ENCODE measurements at places on chromosomes 2 and 18. TPM values are rescaled to one million over a fixed set of nuclear protein-coding genes. Genes with fewer than 3 reads are reported as not detected.
A peak's percentile ranks its signal among the peaks of the same experiment; 100 is the strongest.

GRCh38 chr18:36828157-36828629 is 609 bp downstream of the TPGS2 start:
- H3K4me3 ChIP-seq = peak overlapping the region; percentile 84
- no peaks in the 10 kb centered on the region for H3K4me1 ChIP-seq
- DNase-seq = peak; percentile 39
- peak overlapping the region; percentile 91 for H3K27ac ChIP-seq

DNA sequence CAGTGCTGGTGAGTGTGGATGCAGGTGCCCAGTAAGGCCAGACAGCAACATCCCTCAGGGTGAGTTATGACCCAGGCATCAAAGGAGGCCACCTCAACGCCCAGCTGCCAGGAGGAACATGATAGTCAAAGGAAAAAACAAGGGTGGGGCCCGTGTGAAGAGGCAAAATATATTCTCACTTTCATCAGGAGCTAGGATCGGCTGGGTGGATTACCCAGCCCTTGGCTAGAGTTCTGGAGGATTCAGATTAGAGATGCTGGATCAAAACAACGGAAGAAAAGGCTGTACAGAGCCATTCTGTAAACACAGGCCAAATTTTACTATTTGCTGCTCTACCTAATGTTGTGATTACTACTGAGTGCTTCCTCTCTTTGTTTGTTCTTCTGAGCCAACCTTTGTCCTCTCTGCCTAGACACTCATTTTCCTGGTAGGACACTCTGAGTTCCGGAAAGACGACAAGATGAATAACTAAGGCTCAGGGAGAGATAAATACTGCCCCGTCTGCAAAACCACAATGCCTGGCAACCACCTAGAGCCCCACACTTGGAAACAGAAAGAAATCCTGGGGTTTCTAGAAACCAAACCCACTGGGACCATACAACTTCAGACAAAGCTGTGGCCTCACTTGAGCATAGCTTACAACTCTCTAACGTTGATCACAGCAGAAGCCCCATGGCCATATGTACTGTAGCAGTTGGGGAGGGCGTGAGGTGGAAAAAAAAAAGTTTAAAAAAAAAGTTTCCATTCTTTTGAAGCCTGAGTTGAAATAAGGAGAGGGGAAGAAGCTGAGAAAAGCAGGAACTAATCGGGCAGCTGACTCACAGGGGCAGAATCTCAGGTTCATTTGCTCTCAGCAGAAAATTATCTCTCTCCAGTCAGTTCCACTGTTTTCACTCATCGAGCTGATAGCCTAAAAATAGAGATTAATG is 17.8 kb upstream of the PMAIP1 start:
- H3K36me3 ChIP-seq = no peaks in the 10 kb centered on the region
- no peak for DNase-seq
- H3K4me3 ChIP-seq = no peak overlapping the region

Gene FOXI3
- not detected for total RNA-seq

Gene GKN2
- not detected for total RNA-seq

- DNase-seq = peak; percentile 72
- H3K36me3 ChIP-seq = no peaks in the 10 kb centered on the region
- no peak overlapping the region for H3K27ac ChIP-seq
- peaks cover 6% of the 10 kb centered on the region for H3K4me1 ChIP-seq
- no peak overlapping the region for H3K4me3 ChIP-seq
Measured at GRCh38 chr2:96374211-96374951, 38.8 kb downstream of the NCAPH start.

Gene INHA
- 0.81 TPM for total RNA-seq

Gene ADAM23
- total RNA-seq = 0.20 TPM

Gene GPR39
- total RNA-seq = 2.8 TPM

DNA sequence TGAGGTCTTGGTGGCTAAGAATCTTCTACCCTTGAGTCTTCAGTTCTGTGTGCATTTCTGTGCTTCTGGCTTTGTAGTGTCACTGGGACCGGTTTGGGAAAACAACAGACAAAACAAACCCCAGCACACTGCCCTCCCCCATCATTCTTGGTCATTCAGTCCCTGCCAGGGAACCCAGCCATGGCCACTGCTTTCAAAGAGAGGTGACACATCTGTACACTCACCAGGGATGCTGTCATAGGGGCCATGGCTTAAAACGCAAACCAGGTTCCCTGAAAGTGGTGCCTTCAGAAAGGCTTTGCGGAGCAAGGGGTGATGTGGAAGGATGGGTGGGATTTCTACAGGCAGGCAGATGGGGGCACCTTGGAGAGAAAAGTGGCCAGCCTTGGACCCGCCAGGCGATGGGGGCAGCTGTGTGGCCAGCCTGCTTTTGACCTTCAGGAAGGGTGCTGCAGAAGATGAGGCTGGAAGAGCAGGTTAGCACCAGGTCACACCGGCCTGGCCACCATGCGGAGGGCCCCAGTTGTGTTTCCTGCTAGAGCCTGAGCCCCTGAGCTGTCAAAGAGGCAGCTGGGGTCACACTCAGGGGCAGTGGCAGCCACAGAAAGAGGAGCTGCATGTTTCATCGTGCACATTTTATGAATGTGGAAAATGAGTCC is 101.3 kb downstream of the INHBB start:
- H3K4me1 ChIP-seq = peaks cover 6% of the 10 kb centered on the region
- H3K36me3 ChIP-seq = no peaks in the 10 kb centered on the region
- peak; percentile 66 for DNase-seq

Gene MC2R
- total RNA-seq = not detected

DNA sequence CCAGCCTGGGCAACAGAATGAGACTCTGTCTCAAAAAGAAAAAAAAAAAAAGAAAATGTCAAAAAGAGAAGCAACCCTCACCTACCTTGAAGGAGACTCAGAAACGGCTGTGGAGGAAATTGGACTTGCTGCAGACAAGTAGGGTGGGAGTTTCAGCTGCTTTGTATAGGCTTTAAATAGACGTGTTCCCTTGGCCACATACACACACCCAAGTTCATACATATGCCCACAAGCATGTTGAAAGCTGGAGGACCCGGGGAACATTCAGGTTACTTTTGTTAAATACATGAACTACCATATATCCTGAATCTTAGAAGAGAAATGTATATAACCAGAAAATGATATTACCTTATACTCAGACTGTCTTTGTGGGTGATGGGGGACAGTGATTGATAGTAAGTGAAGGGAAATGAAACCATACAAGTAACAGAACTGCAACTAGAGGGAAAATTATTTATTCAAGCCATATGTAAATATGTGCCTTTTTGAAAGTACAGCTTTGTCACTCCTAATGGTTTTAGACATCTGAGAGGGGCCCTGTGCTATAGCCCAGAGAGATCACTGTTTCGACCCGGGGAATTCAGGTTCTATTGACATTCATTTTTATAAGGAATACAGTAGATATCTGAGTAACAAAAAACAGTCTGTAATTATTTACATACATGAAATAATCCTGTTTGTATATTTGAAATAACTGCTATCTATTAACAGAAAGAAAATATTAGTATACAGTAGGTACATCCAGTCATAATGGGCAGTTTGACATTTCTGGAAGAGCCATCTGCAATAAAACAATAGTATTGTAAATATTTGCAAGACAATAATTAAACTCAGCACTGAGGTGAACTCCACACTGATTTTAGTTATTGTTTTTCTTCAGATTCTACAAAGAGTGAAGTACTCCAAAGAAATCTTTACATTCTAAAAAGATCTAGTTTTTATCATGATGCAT is 48.0 kb upstream of the TGIF1 start:
- DNase-seq = no peak
- H3K27ac ChIP-seq = no peak overlapping the region
- H3K27me3 ChIP-seq = no peaks in the 10 kb centered on the region
- H3K4me3 ChIP-seq = no peak overlapping the region

- H3K27me3 ChIP-seq = no peaks in the 10 kb centered on the region
- no peaks in the 10 kb centered on the region for H3K36me3 ChIP-seq
- H3K27ac ChIP-seq = no peak overlapping the region
- no peak overlapping the region for H3K4me3 ChIP-seq
Measured at GRCh38 chr2:29802986-29803385, 118.4 kb downstream of the ALK start.

DNA sequence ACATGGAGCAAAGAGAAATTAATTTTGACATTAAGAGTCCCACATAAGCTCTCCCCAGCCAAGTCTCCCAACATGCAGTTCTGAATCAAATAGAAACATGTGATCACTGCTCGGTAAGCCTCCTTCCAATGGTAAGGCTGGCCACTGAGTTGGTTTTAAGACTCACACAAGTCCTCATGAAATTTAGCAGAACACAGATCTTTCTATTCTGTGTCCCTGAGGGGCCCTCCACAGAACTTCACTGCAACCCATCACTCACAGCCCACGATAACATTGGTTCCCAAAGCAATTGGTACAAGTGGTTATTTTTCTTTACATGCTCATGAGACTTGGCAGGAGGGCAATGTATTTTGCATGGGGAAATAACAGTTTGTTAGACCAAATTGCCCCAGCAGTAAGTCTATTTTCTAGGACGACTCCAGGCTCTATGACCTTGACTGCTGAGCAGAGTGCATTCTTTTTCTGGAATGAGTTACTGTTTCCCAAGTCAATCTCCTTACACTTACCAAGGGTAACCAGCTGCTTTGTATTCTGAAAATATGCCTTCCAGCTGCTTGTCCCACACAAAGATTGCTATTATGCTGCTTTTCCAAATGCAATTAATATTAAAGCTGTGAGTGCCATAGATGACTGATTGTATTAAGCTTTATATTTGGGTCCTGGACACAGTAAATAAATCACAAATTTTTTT is 142.3 kb upstream of the TANK start:
- H3K4me3 ChIP-seq = no peak overlapping the region
- peaks cover 8% of the 10 kb centered on the region for H3K4me1 ChIP-seq
- H3K36me3 ChIP-seq = no peaks in the 10 kb centered on the region
- no peak overlapping the region for H3K27ac ChIP-seq

Gene PNKD
- 110 TPM for total RNA-seq

GRCh38 chr2:200221055-200221955 is 85.2 kb upstream of the SPATS2L start:
- no peaks in the 10 kb centered on the region for H3K4me1 ChIP-seq
- no peaks in the 10 kb centered on the region for H3K36me3 ChIP-seq
- no peaks in the 10 kb centered on the region for H3K27me3 ChIP-seq
- no peak for DNase-seq

DNA sequence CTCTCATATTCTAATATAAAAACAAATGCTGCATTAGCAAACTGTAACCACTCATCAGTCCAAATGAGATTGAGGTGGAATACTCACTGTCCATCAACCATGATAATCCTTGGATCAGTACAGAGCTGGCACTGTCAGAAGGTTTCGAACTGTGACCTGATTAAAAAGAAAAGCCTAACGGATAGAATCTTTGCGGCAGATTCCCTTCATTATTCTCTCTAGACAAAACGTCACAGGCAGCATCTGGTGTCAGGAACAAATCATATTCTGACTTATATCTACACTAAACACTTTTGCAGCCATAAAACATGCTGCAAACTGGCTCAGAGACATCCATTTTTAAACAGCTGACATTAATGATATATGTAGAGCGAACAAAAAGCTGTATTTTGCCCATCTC is 677.7 kb upstream of the NXPH2 start:
- H3K27me3 ChIP-seq = no peaks in the 10 kb centered on the region
- no peak overlapping the region for H3K27ac ChIP-seq
- H3K36me3 ChIP-seq = no peaks in the 10 kb centered on the region
- H3K4me3 ChIP-seq = no peak overlapping the region
- H3K4me1 ChIP-seq = no peaks in the 10 kb centered on the region
- DNase-seq = no peak

Gene POTEC
- 0.11 TPM for total RNA-seq

Gene LANCL1
- 31.3 TPM for total RNA-seq

Gene TLX2
- not detected for total RNA-seq

DNA sequence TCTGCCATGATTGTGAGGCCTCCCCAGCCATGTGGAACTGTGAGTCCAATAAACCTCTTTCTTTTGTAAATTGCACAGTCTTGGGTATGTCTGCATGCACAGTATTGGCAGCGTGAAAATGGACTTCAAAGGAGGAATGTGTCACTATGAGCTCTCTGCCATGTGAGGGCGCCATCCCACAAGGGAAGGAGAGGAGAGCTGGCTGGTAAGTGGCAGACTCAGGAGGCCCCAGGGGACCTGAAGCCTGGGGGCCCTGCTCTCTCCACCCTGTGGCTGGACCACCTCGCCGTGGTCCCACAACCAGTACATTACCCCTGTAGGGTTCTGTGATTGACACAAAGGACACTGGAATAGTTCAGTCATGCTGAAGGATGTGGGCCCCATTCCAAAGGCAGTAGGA is 122.1 kb downstream of the RPIA start:
- DNase-seq = no peak
- H3K4me3 ChIP-seq = no peak overlapping the region
- no peaks in the 10 kb centered on the region for H3K27me3 ChIP-seq
- H3K36me3 ChIP-seq = no peaks in the 10 kb centered on the region

DNA sequence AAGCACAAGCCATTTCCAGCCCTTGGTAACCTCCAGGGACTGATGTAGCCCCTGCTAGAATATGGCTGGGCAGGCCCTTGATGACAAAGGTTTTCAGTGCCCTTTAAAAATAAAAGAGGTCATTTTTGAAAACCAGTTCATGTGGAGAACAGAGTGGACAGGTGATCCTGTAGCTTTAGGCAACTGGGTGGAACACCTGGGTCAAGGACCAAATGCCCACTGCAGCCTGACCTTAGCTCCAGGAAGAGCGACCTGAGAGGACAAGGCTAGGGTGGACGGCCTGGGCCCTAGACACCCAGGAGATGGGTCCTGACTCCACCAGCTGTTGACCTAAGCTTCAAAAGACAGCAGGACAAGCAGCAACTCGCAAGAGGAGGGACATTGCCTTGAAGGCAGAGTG is 116.6 kb downstream of the LIPG start:
- H3K27me3 ChIP-seq = no peaks in the 10 kb centered on the region
- peaks cover 18% of the 10 kb centered on the region for H3K4me1 ChIP-seq
- DNase-seq = no peak
- H3K27ac ChIP-seq = no peak overlapping the region
- H3K4me3 ChIP-seq = no peak overlapping the region

GRCh38 chr2:46306330-46306751 is 9.1 kb downstream of the EPAS1 start:
- peaks cover 37% of the 10 kb centered on the region for H3K4me1 ChIP-seq
- H3K27ac ChIP-seq = peak overlapping the region; percentile 57
- no peaks in the 10 kb centered on the region for H3K36me3 ChIP-seq
- H3K4me3 ChIP-seq = no peak overlapping the region
- no peak for DNase-seq

DNA sequence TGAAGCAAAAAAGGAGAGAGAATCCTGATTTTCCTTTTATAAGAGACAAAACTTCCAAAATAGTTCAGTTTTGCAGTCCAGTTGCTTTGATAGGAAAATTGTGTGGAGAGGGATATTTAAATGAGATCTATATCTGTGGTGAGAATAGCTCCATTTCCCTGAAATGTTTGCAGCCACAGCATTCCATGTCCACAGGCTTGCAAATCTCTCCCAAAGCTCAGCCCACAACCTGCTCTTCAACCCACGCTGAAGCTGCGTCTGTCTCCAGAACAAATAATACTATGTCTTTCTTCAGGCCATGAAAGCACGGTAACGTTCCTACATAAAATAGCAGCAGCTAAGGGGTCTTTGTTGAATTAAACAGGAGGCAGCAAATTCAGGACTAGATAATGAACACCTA is 31.8 kb downstream of the TMEM17 start:
- no peak overlapping the region for H3K27ac ChIP-seq
- H3K36me3 ChIP-seq = no peaks in the 10 kb centered on the region
- peaks cover 77% of the 10 kb centered on the region for H3K4me1 ChIP-seq
- no peak overlapping the region for H3K4me3 ChIP-seq
- no peaks in the 10 kb centered on the region for H3K27me3 ChIP-seq
- no peak for DNase-seq

- DNase-seq = no peak
- H3K27ac ChIP-seq = no peak overlapping the region
- no peaks in the 10 kb centered on the region for H3K27me3 ChIP-seq
- no peaks in the 10 kb centered on the region for H3K4me1 ChIP-seq
- H3K36me3 ChIP-seq = no peaks in the 10 kb centered on the region
- no peak overlapping the region for H3K4me3 ChIP-seq
Measured at GRCh38 chr2:71060871-71061270, 7.6 kb upstream of the NAGK start.

Data from thyroid gland (tissue), 4 donors.